Naive thymus-derived CD8-positive, alpha-beta T cell (primary cell): ENCODE measurements at places on chromosomes 7 and 10. TPM values are rescaled to one million over a fixed set of nuclear protein-coding genes. Genes with fewer than 3 reads are reported as not detected.

DNA sequence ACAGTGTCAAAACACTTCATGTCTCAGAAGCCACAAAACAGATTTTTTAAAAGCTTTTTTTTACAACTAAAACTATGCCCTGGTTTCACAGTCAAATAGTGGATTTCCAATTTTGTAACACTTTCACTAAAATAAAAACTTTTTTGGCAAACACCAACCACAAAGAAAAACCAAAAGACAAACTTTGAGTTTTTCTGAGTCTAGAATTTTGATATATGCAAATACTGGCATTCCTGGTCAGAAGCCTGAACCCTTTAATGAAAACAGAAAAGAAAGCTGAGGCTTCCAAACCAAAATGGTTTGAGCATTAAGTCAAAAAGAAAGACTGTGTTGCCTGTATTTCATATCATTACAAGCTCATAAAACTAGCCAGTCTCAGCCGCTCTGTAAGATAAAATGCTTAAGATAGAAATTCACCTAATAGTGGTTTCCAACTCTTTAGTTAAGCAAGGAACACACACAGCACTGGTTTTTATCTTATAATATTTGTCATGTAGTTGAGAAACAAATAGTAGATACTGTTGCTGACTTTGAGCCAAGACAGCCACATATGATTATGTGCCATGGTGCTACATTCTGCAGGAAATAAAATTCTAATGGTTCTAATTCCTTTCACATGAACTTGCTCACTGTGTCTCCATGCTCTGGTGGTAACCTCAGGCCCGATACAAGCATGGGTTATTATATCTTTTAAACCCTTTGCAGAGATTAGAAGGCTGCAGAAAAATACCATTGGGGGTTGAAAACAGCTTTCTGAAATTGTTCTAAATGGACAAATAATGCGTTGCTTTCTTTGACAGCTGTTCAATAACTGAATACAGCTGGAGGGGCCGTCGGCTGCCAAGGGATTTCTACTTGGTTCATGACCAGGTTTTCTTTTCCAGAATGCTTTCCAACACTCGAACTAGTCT is 49.4 kb downstream of the FAM171A1 start:
- H3K27me3 ChIP-seq, result peaks cover 1% of the 10 kb centered on the region
- no peaks in the 10 kb centered on the region for H3K36me3 ChIP-seq
- no peak overlapping the region for H3K4me3 ChIP-seq
- DNase-seq, result no peak

DNA sequence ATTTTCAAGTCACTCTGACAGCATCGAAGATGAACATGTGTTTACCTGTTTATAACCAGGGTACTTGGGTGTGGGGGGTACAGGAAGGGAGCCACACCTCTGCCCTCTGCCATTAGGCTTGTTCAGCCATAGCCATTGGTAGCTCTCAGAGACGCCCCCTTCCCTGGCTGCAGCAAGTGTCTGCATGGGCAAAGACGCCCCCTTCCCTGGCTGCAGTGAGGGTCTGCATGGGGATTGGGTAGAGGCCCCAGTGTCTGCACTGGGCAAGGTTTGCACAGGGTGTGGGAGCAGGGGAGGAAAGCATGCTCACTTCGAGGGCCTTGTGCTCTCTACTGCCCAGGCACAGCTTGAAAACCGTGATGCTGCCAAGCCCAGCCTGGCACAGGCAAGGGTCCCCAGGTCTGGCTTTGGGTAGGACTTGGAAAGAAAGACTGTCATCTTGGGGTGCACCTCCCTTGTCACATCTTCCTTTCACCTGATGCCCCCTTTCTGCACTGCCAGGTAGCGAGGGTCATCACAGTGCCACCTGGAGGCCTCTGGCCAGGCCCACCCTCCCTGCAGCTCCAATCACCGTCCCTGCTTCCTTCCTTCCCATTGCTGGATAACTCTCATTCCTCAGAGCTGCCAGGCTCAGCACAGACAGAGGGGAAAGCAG is 3.7 kb downstream of the TMEM225B start:
- H3K4me1 ChIP-seq, result no peaks in the 10 kb centered on the region
- H3K27me3 ChIP-seq, result no peaks in the 10 kb centered on the region
- no peak overlapping the region for H3K27ac ChIP-seq
- no peak for DNase-seq

GRCh38 chr10:70925377-70926225 is 37.2 kb upstream of the PCBD1 start:
- DNase-seq, result peak; percentile 12
- H3K4me1 ChIP-seq, result no peaks in the 10 kb centered on the region

DNA sequence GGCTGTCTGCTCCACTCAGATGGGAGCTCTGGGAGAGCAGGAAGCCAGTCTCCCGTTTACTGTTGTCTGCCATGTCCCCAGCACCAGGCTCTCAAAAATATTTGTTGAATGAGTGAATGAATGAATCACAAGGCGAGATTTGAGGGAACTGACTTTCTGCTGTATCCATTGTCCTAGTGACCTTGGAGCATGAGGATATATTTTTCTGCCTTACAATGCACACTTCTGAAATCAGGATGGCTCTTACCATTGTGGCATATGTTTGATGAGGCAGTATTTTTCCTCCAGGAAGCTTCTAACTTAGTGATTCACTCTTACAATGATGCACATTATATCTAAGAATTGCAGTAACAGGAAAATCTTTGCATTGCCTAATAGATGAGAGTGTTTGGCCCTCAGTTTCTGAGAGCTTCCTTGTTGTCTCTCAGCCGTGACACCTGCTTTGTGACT is 136.4 kb downstream of the RPS24 start:
- H3K36me3 ChIP-seq, result no peaks in the 10 kb centered on the region
- peaks cover 1% of the 10 kb centered on the region for H3K27me3 ChIP-seq
- DNase-seq, result no peak
- no peak overlapping the region for H3K4me3 ChIP-seq

- no peaks in the 10 kb centered on the region for H3K27me3 ChIP-seq
- peaks cover 16% of the 10 kb centered on the region for H3K4me1 ChIP-seq
- DNase-seq, result no peak
- H3K4me3 ChIP-seq, result no peak overlapping the region
- H3K36me3 ChIP-seq, result peaks cover under 1% of the 10 kb centered on the region
These were observed 229.9 kb downstream of the MAD1L1 start for GRCh38 chr7:2002561-2003450.

- no peak for DNase-seq
- peaks cover 7% of the 10 kb centered on the region for H3K36me3 ChIP-seq
- no peak overlapping the region for H3K27ac ChIP-seq
- H3K27me3 ChIP-seq, result peaks cover 41% of the 10 kb centered on the region
- H3K4me3 ChIP-seq, result no peak overlapping the region
- no peaks in the 10 kb centered on the region for H3K4me1 ChIP-seq
These were observed 130.8 kb upstream of the GPR26 start for GRCh38 chr10:123535386-123535785.

DNA sequence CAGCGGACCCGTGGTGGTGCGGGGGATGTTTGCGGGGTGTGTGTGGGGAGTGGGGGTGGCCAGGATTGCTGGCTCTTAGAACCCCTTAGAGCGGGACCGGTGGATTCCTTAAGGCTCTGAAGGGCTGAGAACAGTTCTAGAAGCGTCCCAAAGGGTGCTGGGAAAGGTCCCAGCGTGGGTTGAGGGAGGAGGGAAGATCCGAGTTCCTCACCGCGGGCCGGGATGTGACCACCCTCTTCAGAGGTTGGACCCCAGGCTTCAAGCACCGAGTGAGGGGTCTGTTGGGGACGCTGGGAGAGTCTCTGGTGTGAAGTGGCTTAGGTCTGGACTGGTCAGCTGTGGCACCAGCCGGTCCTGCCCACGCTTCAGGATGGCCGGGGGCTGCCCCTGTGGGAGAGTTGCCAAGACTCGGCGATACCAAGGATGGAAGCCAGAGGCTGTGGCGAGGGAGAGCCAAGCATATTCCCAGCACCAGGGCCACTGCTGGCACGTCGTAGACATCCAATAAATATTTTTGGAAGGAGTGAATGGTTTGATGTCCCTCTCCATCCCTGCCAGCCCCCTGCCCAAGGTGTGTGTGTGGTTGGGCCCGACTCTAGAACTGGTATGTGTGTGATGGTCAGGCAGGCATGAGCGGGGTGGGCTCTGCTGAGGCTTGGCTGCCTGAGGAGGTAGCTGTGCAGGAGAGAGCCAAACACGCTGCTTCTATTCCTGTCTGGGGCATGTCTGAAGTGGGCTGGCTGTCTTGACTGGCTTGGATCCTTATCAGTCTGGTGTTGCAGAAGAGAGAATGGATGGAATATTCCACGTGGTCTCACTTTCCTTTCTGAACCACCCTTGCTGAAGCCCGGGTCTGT is 19.2 kb downstream of the ZNF775 start:
- H3K27ac ChIP-seq, result no peak overlapping the region
- DNase-seq, result no peak
- H3K36me3 ChIP-seq, result peaks cover 5% of the 10 kb centered on the region
- no peaks in the 10 kb centered on the region for H3K27me3 ChIP-seq
- H3K4me3 ChIP-seq, result no peak overlapping the region

GRCh38 chr10:71736570-71736952 is 17.0 kb upstream of the C10orf105 start:
- peaks cover 100% of the 10 kb centered on the region for H3K4me1 ChIP-seq
- peak overlapping the region; percentile 97 for H3K27ac ChIP-seq

GRCh38 chr7:79506481-79506880 is 53.0 kb upstream of the MAGI2 start:
- no peak overlapping the region for H3K27ac ChIP-seq
- H3K4me1 ChIP-seq, result no peaks in the 10 kb centered on the region
- H3K36me3 ChIP-seq, result no peaks in the 10 kb centered on the region
- no peak for DNase-seq
- no peaks in the 10 kb centered on the region for H3K27me3 ChIP-seq

DNA sequence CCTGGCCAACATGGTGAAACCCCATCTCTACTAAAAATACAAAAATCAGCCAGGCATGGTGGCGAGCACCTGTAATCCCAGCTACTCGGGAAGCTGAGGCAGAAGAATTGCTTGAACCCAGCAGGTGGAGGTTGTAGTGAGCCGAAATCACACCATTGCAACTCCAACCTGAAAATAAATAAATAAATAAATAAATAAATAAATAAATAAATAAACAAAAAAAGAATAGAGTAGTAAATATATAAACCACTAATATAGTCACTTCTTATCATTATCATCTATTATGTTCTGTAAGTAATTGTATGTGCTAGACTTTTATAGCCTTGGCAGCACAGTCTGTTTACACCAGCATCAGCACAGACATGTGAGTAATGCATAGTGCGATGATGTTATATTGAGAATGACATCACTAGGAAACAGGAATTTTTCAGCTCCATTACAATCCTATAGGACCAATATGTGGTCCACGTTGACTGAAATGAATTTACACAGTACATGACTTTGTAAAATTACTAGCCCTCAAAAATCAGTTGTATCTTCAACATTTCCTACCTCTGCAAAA is 385.4 kb upstream of the ANKRD30A start:
- H3K4me3 ChIP-seq, result no peak overlapping the region
- no peak for DNase-seq
- no peak overlapping the region for H3K27ac ChIP-seq

Gene ACSM6
- not detected for total RNA-seq

Gene NAT16
- not detected for total RNA-seq

Gene IGFBP1
- not detected for total RNA-seq

Gene PTER
- total RNA-seq, result 21.1 TPM
